ENCODE measurements at places on chromosomes 12 and 14.
A peak's percentile ranks its signal among the peaks of the same experiment; 100 is the strongest.

DNA sequence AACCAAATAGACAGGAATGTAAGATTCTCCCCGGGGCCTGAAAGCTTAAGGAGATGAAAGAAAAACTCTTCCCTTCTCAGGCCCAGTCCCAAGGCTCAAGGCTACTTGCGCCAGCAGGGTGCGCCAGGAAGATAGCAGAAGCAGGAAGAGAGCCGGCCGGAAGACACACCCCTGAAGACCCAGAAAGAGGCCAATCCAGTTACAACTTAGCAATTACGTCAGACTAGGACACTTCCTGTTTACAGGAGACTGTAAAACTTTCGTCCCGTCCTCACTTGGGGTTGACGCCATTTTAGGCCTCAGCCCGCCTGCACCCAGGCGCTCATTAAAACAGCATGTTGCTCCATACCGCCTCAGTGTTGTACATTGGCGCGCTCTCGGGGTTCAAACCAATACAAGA lies 9.4 kb downstream of the COX16 start:
- H3K27me3 ChIP-seq, result no peaks in the 10 kb centered on the region
- no peak for DNase-seq
- peaks cover 4% of the 10 kb centered on the region for H3K4me1 ChIP-seq
- H3K4me3 ChIP-seq, result no peak overlapping the region

DNA sequence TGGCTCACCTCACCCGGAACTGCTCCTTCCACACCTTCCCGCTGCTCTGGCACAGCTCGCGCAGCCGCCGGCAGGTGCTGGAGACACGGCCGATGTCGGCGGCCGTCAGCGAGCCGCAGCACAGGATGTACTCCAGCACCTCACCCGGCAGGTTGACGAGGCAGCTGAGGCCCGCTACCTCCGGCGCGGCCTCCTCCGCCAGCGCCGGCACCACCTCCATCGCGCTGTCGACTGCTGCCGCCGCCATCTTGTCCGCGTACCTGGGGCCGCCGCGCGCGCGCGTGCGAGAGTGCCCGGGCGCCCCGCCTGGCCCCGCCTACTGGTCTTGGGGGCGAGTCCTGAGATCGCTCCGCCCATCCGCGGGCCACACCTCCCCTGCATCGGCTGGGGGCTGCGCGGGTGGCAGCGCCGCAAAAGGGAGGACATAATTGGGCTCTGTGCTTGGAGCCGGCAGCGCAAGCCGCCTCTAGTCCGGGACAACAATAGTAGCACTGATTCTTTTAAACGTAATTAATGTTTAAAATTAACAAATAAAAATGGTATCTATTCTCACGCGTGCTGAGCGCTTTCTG lies at the start of gene FBXO21:
Gene FBXO21 (minus strand): TSS at position 261 of the 572 bp plus-strand sequence. CDS start 14 bp downstream, at position 247.
- no peaks in the 10 kb centered on the region for H3K36me3 ChIP-seq
- DNase-seq, result peak; percentile 93
- H3K27me3 ChIP-seq, result peaks cover 3% of the 10 kb centered on the region

DNA sequence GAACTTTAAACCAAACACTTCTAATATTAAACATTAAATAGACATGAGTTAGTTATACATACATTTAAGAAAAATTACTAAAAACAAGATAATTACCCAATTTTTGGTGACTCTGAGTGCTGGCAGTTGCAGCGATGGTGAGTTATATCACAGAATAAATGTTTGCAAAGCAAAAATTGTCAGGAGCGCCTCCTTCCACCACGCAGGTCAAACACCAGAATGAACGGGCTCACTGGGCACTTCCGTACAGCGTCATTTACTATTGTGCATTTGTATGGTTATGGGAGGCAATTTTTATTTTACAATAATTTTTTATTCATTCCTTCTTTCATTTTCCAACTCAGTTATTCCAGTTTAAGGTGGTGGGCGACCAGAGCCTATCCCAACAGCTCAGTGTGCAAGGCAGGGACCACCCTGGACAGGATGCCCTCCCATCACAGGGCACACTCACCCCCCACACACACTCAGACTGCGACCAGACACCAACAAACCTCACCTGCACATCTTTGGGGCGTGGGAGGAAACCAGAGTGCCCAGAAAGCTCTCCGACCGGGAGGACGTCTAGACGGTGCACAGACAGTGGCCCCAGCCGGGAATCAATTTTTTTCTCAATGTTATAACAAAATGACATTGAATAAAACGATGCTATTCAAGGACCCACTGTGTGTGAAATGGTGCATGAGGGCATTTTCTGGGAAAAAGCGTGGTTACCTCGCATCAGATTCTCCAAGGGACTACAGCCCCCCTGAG lies 67.2 kb downstream of the TESC start:
- H3K4me3 ChIP-seq, result no peak overlapping the region
- H3K4me1 ChIP-seq, result no peaks in the 10 kb centered on the region
- peaks cover 16% of the 10 kb centered on the region for H3K36me3 ChIP-seq

GRCh38 chr12:124764451-124764850 lies 99.2 kb downstream of the SCARB1 start:
- H3K4me3 ChIP-seq, result no peak overlapping the region
- no peak for DNase-seq

- DNase-seq, result no peak
- H3K36me3 ChIP-seq, result no peaks in the 10 kb centered on the region
- no peaks in the 10 kb centered on the region for H3K4me1 ChIP-seq
- no peak overlapping the region for H3K27ac ChIP-seq
These were observed 43.2 kb upstream of the TUNAR start for GRCh38 chr14:95833429-95833828.

GRCh38 chr12:40286583-40286982 lies 61.8 kb downstream of the LRRK2 start:
- H3K27ac ChIP-seq, result no peak overlapping the region
- no peak overlapping the region for H3K4me3 ChIP-seq
- H3K4me1 ChIP-seq, result no peaks in the 10 kb centered on the region
- DNase-seq, result no peak
- H3K27me3 ChIP-seq, result no peaks in the 10 kb centered on the region

- no peak overlapping the region for H3K4me3 ChIP-seq
- no peak for DNase-seq
- peaks cover 7% of the 10 kb centered on the region for H3K4me1 ChIP-seq
- no peaks in the 10 kb centered on the region for H3K27me3 ChIP-seq
These were observed 22.7 kb upstream of the LTA4H start for GRCh38 chr12:96057986-96058553.

DNA sequence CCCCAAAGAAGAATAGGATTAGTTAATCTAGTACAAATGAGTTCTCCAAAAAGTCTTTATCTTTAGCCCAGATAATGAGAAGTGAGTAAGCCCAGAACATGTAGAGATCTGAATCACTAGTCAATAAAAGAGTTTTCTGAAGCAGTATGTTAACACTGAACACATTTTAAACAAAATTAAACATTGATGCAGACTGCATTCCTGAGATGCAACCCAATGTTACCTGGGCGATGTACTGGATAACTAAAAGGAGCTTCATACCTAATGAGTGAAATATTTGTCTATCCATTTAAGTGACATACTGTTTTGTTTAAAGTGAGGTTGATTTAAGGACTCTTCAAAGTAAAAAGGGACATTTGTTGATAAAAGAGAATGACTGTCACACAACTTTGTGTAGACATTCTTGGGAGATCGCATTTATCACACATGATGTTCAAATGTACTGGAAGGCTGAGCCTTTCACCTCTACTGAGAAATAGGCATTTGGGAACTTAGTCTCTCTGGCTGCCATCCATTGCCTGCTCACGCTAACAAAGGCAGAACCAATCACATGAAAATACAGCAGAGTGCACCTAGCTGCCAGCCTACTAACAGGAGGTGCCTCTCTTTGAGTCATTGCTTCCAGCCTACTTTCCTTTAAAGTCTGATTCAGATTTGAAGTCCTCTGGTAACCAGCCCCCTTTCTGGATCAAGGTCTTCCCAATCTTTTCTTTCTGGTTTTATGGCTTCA lies 287.7 kb downstream of the BTG1 start:
- no peak for DNase-seq
- H3K27ac ChIP-seq, result no peak overlapping the region
- no peak overlapping the region for H3K4me3 ChIP-seq

GRCh38 chr14:87628780-87629179 lies 364.2 kb downstream of the GALC start:
- H3K4me1 ChIP-seq, result no peaks in the 10 kb centered on the region
- H3K4me3 ChIP-seq, result no peak overlapping the region
- no peaks in the 10 kb centered on the region for H3K36me3 ChIP-seq
- H3K27me3 ChIP-seq, result no peaks in the 10 kb centered on the region
- no peak for DNase-seq
- H3K27ac ChIP-seq, result no peak overlapping the region

GRCh38 chr12:28958553-28959195 lies 190.4 kb upstream of the FAR2 start:
- H3K4me3 ChIP-seq, result no peak overlapping the region
- no peak for DNase-seq
- H3K4me1 ChIP-seq, result no peaks in the 10 kb centered on the region
- H3K27ac ChIP-seq, result no peak overlapping the region

DNA sequence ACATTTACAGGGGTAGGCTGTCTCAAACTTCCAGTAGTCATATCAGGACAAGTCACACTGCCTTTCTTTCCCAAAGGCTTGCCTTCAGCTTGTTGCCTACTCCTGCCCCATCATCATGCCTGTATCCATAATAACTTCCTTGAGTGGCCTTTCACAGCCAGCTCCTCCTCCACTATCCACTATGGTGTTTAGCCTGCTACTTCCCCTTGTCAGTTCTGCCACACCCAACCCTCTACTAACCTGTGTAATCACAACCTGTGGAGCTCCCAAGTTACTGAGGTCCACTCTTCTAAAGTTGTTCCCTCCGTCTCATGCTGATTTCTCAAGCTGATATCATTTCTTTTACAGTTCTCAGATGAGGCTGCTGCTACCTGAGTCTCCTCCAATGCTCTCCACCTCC lies 159.9 kb downstream of the BMP4 start:
- no peak overlapping the region for H3K27ac ChIP-seq
- H3K27me3 ChIP-seq, result no peaks in the 10 kb centered on the region
- H3K36me3 ChIP-seq, result no peaks in the 10 kb centered on the region
- H3K4me3 ChIP-seq, result no peak overlapping the region
- H3K4me1 ChIP-seq, result no peaks in the 10 kb centered on the region
- DNase-seq, result no peak

DNA sequence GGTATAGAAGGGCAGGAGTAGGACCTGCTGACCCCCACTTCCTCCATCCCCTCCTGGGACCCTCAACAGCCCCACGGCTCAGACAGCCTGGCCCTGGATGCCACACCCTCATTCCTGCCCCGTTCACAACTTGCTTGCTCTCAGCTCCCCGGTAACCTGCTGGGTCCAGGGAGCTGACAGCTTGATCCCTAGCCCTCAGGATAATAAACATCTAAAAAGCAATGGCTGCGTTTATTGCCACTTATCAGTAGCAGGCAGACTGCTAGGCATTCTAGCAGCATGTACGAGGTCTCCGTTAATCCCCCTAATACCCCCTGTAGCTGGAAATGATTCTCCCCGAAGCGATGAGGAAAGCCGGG lies 24.3 kb upstream of the RPLP0 start:
- H3K4me3 ChIP-seq, result no peak overlapping the region
- H3K27me3 ChIP-seq, result no peaks in the 10 kb centered on the region
- no peak for DNase-seq
- no peak overlapping the region for H3K27ac ChIP-seq
- H3K36me3 ChIP-seq, result peaks cover 32% of the 10 kb centered on the region

- no peak overlapping the region for H3K27ac ChIP-seq
- H3K4me3 ChIP-seq, result no peak overlapping the region
- peaks cover 4% of the 10 kb centered on the region for H3K27me3 ChIP-seq
These were observed 160.1 kb upstream of the TMPO start for GRCh38 chr12:98355322-98355721.

GRCh38 chr12:6548966-6549683 lies 6.7 kb downstream of the IFFO1 start:
- DNase-seq, result no peak
- H3K4me1 ChIP-seq, result peaks cover 8% of the 10 kb centered on the region
- H3K4me3 ChIP-seq, result no peak overlapping the region

- no peaks in the 10 kb centered on the region for H3K36me3 ChIP-seq
- no peak overlapping the region for H3K4me3 ChIP-seq
- H3K4me1 ChIP-seq, result peaks cover 6% of the 10 kb centered on the region
- H3K27ac ChIP-seq, result no peak overlapping the region
- no peaks in the 10 kb centered on the region for H3K27me3 ChIP-seq
- DNase-seq, result no peak
These were observed 174.1 kb downstream of the CRADD start for GRCh38 chr12:93851257-93851671.

DNA sequence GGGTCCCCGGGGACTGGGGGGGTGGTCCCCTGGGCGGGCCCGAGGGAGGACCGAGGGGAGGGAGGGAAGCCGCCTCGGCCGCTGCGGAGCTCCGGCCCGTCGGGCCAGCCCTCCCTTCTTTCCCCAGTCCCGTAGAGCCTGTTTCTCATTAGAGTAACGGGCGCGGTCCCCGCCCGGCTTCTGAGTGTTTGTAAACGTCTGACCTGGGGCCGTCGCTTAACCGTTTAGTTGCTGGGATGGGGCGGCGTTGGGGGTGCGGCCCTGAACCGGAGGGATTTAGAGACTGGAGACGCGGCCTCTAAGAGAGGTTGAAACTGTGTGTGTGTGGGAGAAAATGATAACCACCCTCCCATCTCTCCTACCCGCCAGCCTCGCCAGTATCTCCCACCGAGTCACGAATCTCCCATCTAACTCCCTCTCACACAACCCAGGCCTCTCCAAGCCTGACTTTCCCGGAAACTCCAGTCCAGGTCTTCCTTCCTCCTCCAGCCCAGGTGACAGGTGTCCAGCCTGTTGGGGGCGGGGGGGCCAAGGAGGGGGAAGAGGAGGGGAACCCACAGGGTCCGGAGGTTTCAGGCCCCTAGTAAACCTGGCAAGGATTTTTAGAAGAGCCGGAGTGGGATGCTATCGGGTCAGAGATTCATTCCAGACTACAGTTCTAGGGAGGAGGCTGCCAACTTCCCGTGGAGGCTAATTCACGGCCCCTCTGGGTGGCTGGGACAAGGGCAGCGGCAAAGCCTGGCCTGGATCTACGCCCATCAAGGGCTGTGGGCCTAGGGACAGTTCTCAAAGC lies 1.1 kb upstream of the NFATC4 start:
- peaks cover 36% of the 10 kb centered on the region for H3K4me1 ChIP-seq
- peak; percentile 6 for DNase-seq
- peak overlapping the region; percentile 17 for H3K4me3 ChIP-seq
- H3K27me3 ChIP-seq, result peaks cover 63% of the 10 kb centered on the region

GRCh38 chr14:102037686-102038085 lies 49.2 kb downstream of the HSP90AA1 start:
- H3K27ac ChIP-seq, result no peak overlapping the region
- no peaks in the 10 kb centered on the region for H3K27me3 ChIP-seq
- DNase-seq, result no peak
- peaks cover 94% of the 10 kb centered on the region for H3K36me3 ChIP-seq

- no peaks in the 10 kb centered on the region for H3K27me3 ChIP-seq
- no peak overlapping the region for H3K27ac ChIP-seq
- H3K4me1 ChIP-seq, result no peaks in the 10 kb centered on the region
- H3K36me3 ChIP-seq, result peaks cover 14% of the 10 kb centered on the region
- no peak overlapping the region for H3K4me3 ChIP-seq
These were observed 64.4 kb downstream of the TTLL5 start for GRCh38 chr14:75725481-75725880.

- H3K4me3 ChIP-seq, result no peak overlapping the region
- no peak overlapping the region for H3K27ac ChIP-seq
- no peaks in the 10 kb centered on the region for H3K36me3 ChIP-seq
- H3K4me1 ChIP-seq, result no peaks in the 10 kb centered on the region
- no peak for DNase-seq
These were observed 426.9 kb upstream of the MIS18BP1 start for GRCh38 chr14:45679853-45680252.
